ENCODE measurements at places on chromosomes 3 and 15.

DNA sequence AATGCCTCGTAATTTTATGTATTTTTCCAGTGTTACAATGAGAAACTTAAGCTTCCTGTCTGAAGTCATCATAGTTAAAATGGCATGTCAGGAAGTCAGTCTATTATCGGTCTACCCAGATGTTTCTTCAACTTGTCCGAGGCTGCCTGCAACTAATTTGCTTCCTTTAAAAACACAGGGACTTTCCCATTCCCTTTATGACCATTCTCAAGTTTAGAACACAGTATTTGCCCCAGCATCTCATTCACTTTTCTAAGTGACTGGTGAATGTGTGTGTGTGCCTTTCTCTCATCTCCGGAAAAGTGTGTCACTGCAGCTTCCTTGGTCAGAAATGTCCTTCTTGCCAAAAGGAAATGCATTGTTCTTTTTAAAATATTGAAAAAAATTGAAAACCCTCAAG is 466.6 kb downstream of the RAP2B start:
- no peak for DNase-seq

- DNase-seq = no peak
Measured at GRCh38 chr15:68909601-68910100, 20.7 kb upstream of the SPESP1 start.

DNA sequence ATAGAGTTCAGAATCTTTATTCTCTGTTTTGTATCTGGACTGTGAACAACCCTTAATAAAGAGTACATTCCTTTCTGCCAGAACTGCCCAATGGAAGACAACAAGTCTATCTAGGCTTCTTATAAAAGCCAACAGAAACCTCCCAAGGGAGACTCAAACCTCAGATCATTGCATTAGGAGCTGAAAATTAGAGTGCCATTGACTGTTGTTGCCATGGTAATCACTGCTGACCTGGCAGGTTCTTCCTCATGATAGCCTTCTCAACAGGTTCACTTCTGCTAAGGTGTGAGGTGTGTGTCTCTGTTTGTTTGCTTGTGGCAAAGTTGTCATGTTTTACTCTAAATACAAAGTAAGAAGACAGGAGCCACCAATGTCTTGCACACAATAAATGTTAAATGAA is 79.2 kb downstream of the TMEM108 start:
- no peak for DNase-seq

GRCh38 chr15:31305796-31306425 is 20.7 kb upstream of the KLF13 start:
- DNase-seq = no peak

GRCh38 chr3:50567386-50568167 is at the start of gene C3orf18:
Gene C3orf18 (minus strand): TSS chr3:50567747. CDS start chr3:50565699, 2,048 bp downstream.
- DNase-seq = peak; percentile 95

DNA sequence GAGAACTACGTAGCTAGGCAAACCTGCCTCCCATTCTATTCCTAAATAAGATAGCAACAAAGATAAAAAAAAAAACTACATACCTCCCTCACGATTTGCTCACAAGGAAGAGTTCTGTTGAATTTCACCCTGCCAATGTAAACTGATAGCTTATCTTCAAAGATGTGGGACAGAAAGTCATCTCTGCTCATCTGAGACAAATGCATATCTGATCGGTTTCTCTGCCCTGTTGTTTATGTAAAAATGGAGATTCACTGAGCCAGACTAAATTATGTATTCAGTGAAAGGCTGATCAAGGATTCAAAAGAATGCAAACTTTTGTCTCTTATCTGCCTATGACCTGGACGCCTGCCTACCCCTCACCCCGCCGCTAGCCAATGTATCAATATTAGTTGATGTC is 11.2 kb downstream of the PYGO1 start:
- DNase-seq = no peak

DNA sequence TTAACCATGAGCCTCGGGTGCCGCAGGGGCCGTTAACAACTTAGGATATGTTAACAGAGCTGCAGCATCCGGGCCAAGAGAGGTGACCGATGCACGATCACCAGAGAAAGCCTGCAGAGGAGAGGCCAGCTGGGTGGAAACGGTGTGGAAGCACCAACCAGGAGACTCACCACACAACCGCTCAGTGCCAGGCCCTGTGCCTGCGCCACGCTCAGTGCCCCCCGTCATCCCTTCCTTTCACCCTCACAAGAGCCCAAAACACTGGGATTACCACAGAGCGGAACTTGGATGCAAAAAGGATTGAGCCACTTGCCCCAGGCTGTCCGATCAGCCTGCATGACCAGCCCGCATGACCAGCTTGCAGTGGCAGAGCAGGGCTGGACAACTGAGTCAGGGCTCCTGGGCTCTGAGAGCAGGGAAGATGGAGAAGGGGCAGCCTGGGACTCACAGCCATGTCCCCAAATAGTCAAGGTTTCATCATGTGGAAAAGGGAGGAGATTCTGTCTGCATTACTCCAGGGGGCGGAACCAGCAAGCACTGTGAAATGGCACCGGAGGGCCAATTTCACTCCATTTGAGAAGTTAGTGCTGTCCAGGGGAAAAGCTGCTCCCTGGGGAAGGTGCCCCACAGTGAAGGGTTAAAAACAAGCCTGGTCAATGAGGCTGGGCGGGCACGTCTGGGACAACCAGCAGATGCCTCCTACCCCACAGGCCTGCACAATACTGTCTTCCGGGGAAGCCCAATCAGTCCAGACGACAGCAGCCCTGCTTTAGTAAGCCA is 156.8 kb downstream of the ATP10A start:
- no peak for DNase-seq

GRCh38 chr15:99239545-99240198 is 9.7 kb downstream of the TTC23 start:
- no peak for DNase-seq

DNA sequence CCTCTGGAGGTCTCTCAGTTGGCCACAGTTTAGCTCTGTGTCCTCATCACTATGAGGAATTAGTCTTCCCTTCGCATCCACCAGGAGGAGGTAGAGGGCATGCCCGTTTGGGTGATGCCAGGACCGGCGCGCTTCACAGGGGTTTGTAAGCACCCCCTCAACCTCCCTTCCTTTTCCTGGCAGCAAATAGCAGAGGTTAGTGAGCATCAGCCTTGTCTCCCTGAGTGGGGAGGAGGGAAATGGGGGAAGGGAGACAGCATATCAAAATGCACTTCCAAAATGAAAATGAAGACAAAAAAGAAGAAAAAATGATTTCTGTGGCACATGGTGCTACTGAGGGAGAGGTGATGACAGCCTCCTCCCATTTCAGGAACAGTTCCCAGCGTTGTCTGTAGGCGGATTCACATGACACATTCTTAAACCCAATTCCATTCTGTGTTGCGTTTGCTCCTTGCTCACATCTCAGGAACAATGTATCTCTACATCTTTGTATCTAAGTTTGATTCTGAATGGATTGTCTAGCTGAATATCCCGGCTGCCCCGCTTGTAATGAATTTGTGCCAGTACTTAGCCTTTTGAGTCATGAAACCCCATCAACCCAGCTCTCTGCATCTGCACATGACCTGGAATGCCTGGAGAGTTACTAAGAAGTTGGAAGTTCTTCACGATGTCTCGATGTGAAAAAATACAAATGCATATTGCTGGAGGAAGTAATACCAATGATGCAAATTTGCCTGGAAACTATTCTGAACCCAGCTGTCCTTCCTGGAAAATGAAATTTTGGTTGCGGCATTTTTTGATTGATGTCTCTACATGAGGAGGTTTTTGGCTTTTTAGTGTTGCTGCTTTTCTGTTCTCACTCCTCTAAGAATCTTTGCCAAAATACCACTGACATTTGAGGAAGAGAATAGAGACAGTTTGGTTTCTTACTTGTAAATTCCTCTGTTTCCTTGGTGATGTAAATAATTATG is 45.2 kb downstream of the TYRO3 start:
- peak; percentile 21 for DNase-seq
